Activated CD4-positive, alpha-beta T cell treated with anti-CD3 and anti-CD28 coated beads, Interleukin-2, amount 50 U/mL, for 16 hours (primary cell): ENCODE measurements at places on chromosomes 11 and 22.

DNA sequence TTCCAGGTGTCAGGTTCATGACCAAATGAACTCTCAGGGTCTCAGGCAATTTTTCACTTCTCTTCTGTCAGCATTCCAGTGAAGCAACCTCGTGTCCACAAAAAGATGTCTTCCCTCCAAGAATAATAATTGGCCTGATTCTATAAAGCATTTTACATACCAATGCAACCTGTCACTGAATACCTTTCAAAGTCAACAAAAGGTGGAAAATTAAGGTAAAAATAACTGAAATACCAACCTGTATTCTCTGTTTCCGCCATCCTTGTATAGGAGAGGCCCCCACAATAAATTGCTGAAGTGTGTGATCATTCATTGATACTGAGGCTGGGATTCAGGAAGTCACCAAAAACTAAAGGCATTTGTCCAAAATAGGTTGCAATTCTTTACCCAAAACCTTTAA lies 77.4 kb upstream of the TMEM45B start:
- DNase-seq, result no peak

DNA sequence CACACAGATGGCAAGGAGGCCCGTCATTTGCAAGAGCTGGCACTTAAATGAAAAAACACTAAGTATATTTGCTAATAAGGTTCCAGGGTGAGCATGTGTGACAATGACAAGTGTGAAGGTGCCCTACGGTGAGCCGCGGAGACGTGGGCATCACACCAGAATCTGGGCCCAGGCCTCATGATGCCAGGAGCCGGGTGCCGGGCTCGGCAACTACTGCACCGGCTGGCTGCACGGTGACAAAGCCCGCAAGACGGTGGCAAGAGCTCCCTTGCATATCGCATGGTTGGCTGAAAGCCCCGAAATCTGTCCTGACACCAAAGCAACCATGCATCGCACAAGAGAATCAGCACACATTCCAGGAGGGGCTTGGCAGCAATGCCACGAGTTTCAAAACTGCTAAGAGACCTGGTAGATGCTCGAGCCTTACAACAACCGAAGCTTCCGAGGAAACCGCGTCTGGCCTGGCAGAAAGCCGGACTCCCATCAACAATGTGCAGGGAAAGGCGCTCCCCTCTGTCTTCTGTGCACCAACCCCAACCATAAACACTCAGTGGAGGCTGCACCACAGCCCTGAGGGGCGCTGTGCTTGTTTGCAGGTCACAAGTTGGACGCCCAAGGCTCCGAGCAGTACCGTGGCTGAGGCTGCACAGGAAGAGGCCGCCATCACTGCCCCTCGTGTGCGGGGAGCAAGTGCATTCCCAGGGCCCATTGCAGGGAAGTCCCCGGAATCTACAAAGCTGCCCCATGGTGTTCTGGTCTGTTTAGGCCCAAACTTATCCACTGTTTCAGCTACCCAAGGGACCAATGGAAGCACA lies 339.7 kb downstream of the CTTN start:
- no peak for DNase-seq

GRCh38 chr22:26236991-26237390 lies 67.7 kb downstream of the SEZ6L start:
- no peak for DNase-seq

DNA sequence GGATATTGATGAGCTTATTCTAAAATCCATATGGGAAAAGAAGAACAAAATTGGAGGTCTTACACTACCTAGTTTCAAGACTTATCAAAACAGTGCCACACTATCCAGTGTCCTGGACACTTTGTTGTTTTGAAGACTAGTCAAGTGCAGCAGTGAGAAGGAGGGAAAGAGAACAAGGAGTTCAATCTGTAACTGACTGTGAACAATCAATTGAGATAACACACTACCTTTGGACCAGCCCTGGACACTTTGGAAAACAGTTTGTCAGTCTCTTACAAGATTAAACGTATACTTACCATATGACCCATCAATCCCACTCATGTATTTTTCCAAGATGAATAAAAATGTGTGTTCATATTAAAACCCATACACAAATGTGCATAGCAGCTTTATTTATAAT lies 10.0 kb upstream of the CSTF3 start:
- DNase-seq, result no peak

DNA sequence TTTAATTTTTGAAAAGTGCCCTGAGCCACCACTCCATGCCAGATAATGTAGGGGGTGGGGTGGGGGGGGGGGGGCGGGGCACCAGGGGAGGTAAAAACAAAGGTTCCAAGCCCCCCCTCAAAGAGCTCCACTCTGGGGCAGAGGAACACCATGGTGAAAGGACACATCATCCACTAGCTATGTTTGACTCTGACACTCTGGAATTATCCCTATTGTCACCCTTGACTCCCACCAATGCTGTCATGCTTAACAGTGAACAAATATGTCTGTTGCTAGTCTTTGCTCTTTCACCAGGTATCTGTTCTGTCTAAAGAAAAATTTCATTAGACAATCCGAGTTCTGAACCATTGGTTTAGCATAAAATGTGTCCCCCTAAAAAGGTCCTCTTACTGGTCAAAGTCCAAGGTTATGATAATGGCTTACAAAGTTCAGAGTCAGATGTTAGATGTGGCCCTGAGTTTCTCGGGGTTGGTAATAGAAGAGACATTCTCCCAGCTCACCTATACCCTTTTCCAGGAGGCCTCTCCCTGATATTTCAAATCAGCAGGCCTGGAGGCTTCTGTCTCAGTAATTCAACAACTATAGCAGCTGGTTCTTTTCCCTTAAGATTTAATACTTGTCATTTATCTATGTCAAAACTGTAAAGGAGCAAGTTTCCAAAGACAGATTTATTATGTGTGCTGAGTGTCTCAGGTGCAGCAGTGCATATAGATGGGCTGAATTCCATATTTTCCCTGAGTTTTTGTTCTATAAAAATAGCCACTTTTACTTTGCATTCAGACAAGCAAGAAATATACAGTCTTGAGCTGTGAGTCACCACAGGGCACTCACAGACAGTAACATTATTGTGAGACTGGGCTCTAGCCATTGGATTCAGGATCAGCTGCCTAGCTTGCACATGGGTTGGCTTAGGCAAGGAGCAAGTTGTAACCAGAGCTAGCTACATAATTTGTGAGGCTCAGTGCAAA lies 174.1 kb downstream of the CSNK2A3 start:
- no peak for DNase-seq

GRCh38 chr11:12979928-12980689 lies 29.0 kb upstream of the RASSF10 start:
- DNase-seq, result no peak

DNA sequence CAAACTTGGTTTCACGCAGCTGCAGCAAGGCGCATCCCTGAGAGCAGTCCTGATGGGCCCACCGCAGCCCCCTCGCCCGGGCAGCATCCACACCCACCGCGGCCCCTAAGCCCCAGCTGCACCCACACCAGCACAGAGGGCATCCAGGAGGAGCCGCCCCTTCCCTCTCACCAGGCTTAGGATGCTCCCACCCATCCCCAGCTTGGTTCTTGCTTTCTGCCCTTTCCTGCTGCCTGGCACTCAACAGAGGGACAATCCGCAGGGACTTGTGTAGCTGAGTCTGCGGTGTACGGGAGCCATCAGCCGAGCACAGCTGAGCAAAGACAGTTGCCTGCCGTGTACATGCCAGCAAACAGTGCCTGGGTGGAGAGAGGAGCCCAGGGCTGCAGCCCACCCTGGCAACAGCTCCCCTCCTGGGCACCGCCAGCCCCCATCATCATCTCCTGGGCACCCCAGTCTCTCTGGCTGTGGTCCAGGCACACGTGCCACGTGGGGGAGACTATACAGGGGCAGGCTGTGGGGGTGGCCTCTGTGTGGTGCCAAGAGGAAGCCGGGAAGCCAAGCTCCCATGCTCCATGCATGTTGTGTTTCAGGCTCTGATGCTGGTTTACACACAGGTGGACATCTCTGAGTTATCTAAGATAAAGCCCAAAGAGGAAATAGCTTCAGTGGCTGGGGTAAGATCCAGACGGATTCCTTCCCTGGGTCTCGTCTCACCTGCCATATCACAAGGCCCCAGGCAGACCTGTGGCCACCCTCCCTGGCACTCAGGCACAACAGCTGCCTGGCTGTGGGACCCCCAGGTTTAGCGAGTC lies 36.0 kb upstream of the GNB1L start:
- no peak for DNase-seq

DNA sequence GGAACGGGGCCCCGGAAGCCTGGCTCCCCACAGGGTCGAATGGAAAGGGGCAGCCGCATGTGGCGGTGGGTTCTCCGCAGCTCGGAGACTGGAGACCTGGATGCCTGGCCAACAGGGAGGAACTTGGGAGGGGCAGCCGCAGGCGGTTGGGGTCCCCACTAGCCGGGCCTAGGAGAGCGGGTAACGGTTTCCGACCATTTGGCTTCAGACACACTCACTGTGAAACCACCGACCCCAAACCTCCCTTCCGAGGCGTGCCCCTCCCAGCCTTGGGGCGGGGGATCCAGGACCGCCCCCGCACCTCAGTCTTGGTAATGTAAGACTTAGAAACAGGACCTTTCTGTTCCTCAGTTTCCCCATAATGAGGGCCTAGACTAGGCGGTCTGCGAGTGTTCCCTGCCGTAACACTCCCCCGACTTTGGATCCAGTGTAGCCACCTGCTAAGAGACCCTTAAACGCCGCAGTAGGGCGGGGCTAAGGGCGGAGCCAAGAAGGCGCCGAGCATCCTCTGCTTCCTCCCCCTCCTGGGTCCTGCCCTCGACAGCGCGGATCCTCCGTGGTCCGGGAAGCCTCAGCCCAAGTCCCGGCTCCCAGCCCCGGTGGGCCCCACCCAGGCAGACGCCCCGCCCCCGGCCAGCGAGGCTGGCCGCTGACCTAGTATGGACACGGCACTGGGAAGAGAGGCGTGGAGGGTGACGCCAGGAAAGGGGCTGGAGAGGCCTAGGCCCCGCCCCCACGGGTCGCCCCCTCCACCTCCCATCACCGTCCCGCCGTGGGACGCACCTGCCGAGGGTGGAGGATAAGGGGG lies 1.8 kb upstream of the RASGRP2 start:
- DNase-seq, result peak; percentile 80

GRCh38 chr22:39177456-39177775 lies 24.9 kb upstream of the CBX7 start:
- no peak for DNase-seq

DNA sequence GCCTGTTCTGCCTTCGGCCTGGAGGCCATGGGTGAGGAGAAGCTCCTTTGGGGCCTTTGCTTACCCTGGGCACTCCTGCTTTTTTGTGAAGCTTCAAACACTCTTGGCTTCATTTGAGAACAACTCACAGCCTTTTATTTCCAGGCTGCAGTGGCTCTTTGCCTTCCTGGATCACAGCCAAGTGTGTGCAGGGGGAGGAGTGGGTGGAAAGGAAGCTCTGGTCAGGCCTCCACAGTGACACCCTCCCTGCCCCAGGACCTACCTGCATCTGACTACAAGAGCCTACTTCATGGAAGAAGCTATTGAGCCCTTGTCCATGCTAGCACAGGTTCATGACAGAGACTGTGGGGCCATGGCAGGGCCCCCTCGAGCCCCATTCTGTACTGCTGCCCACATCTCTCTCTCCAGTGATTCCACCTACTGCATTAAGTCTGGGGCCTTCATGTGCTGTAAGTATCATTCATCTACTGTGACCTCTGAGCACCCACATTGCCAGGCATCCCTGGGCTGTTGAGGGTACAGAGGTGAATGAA lies 52.3 kb downstream of the GAB4 start:
- no peak for DNase-seq

DNA sequence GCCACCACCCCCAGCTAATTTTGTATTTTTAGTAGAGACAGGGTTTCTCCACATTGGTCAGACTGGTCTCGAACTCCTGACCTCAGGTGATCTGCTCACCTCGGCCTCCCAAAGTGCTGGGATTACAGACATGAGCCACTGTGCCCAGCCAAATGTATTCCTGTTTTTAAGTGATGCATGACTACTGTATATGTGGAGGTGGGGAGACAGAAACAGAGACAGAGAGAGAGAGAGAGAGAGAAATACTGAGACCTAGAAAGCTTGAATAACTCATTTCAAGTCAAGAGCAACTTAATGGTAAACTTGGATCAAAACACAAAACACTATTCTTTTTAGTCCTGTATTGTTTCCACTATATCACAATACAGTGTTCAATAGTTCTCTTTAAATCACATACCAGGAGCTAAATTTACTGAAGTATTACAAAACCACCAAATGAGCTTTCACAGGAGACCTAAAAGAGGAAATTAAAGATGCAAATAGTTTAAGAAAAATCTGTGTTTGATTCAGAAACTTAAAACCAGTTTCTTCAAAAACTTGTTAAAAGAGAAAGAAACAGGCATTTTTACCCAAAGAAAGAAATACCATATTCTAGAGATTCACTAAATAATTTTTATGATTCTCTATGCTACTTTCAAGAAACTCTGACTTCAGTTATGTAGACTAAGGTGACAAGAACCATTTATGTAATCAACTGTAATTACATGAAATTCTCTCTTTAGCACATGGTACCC lies 188.7 kb downstream of the ETS1 start:
- DNase-seq, result no peak

- no peak for DNase-seq
Measured at GRCh38 chr11:76495019-76495418, 50.2 kb downstream of the EMSY start.

DNA sequence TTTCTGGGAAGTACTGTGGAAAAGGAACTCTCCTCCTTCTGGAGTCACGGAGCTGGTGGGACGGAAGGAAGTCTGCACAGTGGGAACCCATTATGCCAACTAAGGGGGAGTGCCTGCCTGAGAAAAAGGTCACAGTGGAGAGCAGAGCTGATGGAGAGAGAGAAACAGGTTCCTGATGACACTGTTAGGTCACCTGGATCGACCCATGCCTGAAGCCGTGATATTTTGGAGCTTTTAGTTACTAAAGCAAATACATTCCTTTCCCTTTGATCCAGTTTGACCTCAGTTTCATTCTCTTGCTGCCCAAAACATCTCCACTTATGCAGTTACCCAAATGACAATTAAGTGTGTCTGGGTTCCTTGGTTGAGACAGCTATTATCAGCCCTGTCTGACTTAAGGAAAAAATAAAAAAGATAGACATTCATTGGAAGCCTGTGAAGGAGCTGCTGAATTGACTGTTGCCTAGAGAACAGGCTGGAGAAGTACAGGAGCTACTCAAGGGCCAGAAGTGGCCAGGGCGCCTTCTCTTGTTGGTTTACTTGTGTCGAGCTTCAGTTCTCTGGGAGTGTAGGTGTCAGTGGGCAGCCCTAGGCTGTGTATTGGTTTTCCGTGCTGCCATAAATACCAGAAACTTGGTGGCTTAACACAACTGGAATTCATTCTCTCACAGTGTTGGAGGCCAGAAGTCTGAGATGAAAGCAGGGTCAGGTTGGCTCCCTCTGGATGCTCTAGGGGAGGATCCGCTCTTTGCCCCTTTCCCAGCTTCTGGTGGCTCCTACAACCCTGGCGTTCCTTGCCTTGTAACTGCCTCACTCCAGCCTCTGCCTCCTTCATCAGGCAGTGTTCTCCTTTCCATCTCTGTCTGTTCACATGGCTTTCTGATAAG lies 13.6 kb downstream of the MRGPRD start:
- no peak for DNase-seq

- no peak for DNase-seq
Measured at GRCh38 chr22:23053912-23054530, 16.3 kb upstream of the GNAZ start.

- no peak for DNase-seq
Measured at GRCh38 chr11:128246810-128247594, 340.4 kb downstream of the ETS1 start.

GRCh38 chr11:66688561-66689534 lies 11.2 kb upstream of the RBM4B start:
- no peak for DNase-seq
